Dermis blood vessel endothelial cell (primary cell): ENCODE measurements at places on chromosomes 2 and 18. TPM values are rescaled to one million over a fixed set of nuclear protein-coding genes. Genes with fewer than 3 reads are reported as not detected.

DNA sequence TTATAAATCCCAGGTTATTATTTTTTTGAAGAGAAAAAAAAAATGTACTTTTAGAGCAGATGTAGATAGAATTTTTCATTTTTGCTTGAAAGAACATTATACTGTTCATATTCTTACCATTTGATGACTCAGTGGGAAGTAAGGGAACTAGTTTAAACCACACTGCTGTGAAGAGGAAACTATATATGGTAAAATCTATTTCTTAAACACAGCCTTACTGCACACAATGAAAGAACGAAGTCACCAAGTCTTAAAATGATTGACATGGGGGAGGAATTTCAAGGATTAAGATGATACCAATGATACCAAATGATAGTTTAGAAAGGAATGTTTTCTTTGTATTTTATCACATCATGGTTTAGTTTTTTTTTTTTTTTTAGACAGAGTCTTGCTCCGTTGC is 5.0 kb downstream of the ACTR2 start:
- peak; percentile 48 for DNase-seq

The MYO1B gene
- 131 and 133 TPM in 2 replicates for total RNA-seq

- no peak for DNase-seq
Observed at GRCh38 chr18:38545071-38545470, 979.5 kb upstream of the CELF4 start.

The SPDYA gene
- total RNA-seq = 0.34 and 0.56 TPM in 2 replicates

- no peak for DNase-seq
Observed at GRCh38 chr2:160719116-160719515, 225.5 kb upstream of the RBMS1 start.

DNA sequence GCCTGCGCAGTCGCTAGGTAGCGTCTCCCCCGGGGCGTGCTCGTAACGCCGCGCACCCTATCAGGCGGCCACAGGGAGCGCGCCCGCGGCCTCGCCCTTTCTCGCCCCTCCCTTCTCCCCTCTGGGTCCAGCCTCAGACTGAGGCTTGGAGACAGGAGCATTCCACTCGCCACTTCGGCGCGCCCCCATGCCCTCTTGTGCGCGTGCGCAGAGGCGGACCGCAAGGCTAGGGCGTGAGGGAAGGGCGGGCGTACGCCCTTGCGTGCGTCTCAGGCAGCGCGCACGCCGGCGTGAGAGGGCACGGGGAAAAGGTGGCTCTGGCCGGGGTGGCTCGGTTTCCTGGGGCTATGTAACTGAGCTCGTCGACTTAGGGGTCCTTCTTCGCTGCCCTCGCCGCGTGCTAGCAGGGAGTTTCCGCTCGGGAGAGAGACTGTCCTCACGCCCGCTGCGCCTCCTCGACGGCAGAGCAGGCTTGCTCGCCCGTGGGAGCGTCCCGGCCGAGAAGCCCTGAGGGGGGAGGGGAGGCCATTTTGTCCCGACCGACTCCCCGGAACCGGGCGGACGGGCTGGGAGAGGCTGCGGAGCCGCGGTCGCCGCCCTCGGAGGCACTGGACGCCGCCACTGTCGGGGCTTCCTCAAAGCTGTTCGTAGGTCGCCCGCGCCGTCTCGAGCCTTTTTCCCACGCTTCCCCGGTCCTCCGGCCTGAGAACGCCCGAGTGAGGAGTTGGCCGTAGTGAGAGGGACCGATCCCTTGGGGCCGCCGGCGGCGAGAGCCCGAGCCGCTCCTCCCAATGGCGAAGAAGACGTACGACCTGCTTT is at the start of gene RAB10:
RAB10 (plus strand) TSS at position 267 of the 819 bp plus-strand sequence; CDS start at position 792, 525 bp downstream.
- peak; percentile 99 for DNase-seq

- peak; percentile 75 for DNase-seq
Observed at GRCh38 chr2:46058140-46058539, 239.1 kb upstream of the EPAS1 start.

DNA sequence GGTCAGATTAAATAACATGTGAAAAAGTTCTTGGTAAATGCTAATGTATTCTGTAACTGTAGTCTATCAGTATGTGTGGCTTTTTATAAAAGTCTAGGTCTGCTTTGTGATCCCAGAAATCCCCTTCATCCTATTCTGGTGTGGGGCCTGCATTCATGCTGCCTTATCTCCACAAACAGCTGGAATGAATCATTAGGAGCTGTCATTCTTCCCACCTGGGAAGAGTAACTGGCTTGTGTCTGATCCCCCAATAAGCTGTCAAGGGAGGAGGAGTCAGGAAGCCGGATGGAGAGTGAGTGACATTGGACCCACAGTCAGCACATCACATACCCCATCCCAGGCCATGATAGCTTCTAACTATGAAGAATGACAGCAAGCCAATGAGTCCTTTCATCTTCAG is 81.1 kb upstream of the EPHA4 start:
- no peak for DNase-seq

- no peak for DNase-seq
Observed at GRCh38 chr18:73869182-73869581, 278.5 kb downstream of the FBXO15 start.

GRCh38 chr2:46779447-46779941 is 136.1 kb downstream of the MCFD2 start:
- DNase-seq = peak; percentile 59

The ZAP70 gene
- total RNA-seq = 0.09 TPM in 1 of 2 replicates, not detected in the other

The NT5C1B gene
- not detected in 2 replicates for total RNA-seq
